Effector memory CD8-positive, alpha-beta T cell (primary cell): ENCODE measurements at places on chromosomes 12 and 14.

GRCh38 chr12:68454892-68455291 is 122.7 kb upstream of the MDM1 start:
- no peak for DNase-seq

GRCh38 chr12:118103601-118104382 is at the start of gene VSIG10:
TSS of gene VSIG10 (minus strand) at chr12:118104011. CDS start at chr12:118103671, 340 bp downstream.
- DNase-seq: peak; percentile 9

DNA sequence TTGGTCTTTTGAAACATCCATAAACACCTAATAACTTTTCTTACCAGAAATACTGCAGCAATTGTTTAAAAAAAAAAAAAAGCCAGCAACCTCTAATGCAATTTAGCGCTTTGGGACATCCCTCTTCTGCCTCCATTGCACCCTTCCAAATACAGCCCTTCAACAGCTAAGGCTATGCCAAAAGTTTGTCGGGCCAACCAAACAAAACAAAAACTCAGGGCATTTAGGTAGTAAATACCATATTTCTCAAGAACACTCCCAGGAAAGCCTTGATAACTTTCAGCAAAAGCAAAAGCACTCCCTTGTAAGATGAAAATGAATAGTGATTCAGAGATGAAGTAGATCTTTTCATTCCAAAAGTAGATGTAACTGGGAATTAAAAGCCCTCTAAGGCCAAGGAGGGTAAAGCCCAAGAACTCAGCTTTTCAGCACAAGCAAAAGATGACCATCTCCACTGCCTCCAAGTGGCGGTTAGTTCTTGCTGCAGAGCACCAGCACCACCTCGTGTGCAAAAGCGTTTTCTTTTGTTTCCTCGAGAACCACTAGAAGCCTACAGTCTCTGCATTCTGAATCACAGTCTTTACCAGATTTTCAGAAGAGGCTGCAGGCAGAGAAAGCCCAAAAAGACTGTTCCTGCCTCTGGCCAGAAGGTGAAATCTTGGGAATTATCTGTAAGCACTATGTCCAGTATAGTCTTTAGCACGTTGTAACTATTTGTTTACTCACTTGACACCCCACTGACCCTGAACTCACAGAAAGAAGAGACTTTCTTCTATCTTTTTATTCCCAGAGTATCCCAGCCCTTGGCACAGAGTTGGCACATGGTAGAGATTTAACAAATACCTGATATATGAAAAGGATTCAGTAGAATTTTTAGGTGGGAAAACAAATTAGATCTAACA is 53.1 kb downstream of the SIX6 start:
- DNase-seq: no peak

- no peak for DNase-seq
These were observed 78.3 kb downstream of the TSHR start for GRCh38 chr14:81033698-81034240.

GRCh38 chr14:37708481-37708880 is 113.1 kb downstream of the TTC6 start:
- DNase-seq: no peak
